Breast epithelium (tissue), 4 donors: ENCODE measurements at places on chromosomes 6 and 20. TPM values are rescaled to one million over a fixed set of nuclear protein-coding genes. Genes with fewer than 3 reads are reported as not detected.
A peak's percentile ranks its signal among the peaks of the same experiment; 100 is the strongest.

- DNase-seq = no peak
Measured at GRCh38 chr6:144413418-144413817, 128.3 kb downstream of the UTRN start.

GRCh38 chr6:43308101-43308989, at the start of gene CRIP3:
Gene CRIP3, minus strand, starts transcription at chr6:43308826. Its CDS starts 34 bp downstream, at chr6:43308792.
- DNase-seq = peak; percentile 26

DNA sequence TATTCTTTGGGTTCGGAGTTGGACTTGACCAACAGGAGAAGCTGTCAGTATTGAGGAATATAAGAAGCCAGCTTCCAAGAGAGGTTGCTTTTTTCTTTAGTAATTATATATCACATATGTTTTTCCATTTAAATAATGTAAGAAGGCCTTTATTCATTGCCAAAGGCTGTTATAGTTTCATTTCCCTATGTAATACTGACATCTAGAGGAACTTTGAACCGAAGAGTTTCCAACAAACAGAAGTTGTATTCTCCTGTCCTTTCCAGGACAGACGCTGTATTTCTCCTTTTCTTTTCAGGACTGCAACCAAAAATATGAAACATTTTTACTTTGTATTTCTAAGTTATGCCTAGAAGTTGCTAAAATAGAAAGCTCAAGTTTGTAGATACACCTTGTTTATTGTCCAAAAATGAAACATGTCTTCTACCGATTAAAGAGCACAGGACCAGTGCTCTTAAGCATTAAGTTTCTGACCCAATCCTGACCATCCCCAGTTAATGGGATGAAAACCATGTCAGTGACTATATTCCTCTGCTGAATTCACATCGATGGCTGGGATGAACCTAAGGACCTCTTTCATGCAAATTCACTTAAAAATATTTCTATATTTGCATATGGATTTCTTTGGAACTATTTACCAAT, 55.1 kb downstream of the MYLK4 start:
- no peak for DNase-seq

DNA sequence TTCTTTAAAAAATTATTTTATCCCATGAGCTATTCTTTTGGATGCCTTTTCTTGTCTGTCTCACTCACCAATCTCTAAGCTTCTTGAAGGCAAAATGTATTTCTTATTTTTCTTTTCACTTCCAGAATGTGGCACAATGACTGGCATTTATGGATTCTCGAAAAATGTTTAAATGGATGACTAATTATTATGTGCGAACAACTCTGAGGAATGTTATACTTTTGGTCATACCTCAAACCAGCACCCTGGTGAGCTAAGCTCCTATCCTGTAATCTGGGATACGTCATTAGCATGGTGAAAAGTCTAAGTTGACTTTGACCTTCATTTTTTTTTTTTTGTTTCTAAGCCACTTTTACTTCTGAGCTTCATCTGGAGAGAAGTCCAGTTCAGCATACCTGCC, 214.0 kb upstream of the CEP162 start:
- no peak for DNase-seq

Gene BMP6
- total RNA-seq = 11.1 TPM
